ENCODE measurements at places on chromosomes 3 and 15.
A peak's percentile ranks its signal among the peaks of the same experiment; 100 is the strongest.

GRCh38 chr3:195388380-195388779 lies 54.4 kb downstream of the ACAP2 start:
- no peak for DNase-seq

GRCh38 chr3:190306513-190307163 lies 15.6 kb downstream of the CLDN1 start:
- no peak for DNase-seq

DNA sequence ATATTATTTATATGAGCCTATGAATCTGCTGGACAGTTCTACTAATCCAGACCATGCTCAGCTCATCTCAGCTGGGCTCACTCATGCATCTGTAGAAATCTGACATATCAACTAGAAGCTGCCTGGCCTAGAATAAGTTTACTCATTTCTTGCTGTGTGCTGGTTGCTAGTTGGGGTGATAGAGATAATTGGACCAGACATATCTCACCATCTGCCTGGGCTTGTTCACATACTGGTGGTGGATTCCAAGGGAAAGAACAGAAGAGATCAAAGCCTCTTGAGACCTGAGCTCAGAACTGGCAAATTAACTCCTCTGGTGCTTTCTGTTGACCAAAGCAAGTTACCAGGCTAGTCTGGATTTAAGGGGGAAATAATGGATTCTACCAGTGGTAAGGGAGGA lies 109.1 kb downstream of the NSUN3 start:
- no peak for DNase-seq

DNA sequence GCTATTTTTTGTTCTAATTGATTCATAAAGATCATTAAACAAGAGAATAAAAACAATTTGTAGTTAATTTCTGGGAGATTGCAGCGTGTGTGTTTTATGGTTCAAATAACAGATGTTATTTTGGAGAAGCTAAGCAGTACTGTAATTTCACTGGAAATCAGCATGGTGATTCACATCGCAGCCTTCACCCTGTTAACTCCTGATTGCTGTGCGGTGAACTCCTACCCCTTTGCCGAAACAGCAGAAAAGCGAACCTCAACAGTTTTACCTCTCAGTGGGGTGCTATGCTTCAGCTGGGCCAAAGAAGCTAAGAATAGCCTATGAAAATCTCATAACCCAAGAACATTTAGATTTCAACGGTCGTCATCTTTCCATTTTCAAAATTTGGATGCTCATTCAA lies 441.5 kb upstream of the RARB start:
- no peak for DNase-seq

DNA sequence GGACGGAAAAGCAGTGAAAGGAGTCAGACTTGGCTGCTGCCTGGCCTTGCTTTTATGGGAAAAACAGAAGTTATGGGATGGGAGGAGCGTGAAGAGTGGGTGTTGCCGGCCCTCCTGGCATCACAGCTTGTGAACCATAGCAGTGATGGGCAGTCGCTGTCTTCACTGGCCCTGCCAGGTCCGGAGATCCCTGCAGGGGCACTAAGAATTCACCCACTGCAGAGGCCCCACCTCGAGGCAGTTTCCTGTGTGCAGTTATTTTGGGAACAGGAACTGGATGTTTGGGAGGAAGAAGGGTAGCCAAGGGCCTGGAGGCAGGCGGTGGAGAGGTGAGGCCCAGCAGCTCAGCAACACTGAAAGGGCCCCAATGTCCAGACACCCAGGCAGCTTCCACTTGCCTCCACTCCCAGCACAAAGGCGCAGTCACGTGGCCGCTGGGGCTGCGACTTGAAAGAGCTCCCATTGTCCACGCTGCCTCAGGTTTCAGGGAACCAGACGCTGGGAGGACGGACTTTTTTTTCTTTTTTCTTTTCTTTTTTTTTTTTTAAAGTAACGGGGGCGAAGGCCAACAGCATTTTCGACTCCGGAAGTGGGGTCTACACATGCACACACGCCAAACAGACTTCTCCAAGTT lies 255.6 kb downstream of the ZNF621 start:
- DNase-seq, result no peak

- no peak for DNase-seq
These were observed 63.9 kb downstream of the TMCC1 start for GRCh38 chr3:129829640-129830039.

DNA sequence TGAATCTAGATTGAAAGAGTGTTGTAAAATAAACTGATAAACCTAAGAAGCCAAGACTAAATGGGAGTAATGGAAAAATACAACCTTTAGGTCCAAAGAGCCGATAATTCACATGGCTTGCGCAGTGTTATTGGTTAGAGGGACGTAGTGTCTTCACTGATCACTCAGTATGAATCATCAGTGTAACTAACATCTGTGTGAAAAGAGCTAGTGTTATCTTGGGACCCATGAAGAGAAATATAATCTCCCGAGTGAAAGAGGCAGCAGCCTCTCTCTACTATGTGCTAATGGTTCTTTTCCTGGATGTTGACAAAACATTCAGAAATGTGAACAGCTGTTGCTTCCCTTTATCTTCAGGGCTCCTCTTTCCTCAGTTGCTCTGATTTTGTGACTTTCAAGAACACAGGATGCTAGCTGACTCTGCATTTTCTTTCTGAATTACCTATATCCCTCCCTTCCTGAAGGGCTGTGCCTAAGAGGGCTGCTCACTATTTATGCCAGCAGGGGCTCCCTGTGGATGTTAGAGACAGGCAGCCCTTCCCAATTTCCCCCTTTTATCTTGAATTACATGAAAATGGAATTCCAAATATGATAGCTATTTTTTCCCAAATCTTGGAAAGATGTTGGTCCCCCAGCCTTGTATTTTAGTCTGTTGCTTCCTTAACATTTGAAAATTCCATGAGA lies 128.8 kb downstream of the GRM7 start:
- DNase-seq, result no peak

DNA sequence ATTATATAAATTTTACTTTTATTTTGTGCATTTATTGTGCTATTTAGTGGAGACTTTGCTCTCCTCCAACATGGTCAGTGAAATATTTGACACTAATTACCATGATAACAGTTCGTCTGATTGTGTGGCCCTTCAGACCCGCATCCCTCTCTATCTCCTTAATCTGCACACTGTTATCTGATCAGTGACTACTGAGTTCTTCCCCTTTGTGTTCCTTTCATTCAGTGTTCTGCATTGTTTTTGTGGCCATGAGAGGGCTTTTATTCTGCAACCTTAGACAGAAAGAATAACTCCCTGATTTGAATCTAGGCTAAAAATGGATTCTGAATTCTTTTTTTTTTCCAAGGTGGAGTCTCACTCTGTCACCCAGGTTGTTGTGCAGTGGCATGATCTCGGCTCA lies 11.9 kb upstream of the FMN1 start:
- no peak for DNase-seq

GRCh38 chr3:80017369-80017768 lies 249.6 kb upstream of the ROBO1 start:
- no peak for DNase-seq

- DNase-seq, result peak; percentile 70
These were observed 99.8 kb downstream of the MEGF11 start for GRCh38 chr15:66153549-66154415.

GRCh38 chr3:52248816-52249547 lies 3.4 kb downstream of the PPM1M start:
- DNase-seq, result no peak

GRCh38 chr3:31307131-31307785 lies 225.5 kb upstream of the STT3B start:
- DNase-seq, result no peak

GRCh38 chr15:99536422-99537040 lies 29.3 kb upstream of the MEF2A start:
- DNase-seq, result no peak

- no peak for DNase-seq
These were observed 132.7 kb downstream of the GHSR start for GRCh38 chr3:172315401-172316091.

- no peak for DNase-seq
These were observed 604.0 kb upstream of the LMCD1 start for GRCh38 chr3:7897655-7898054.

DNA sequence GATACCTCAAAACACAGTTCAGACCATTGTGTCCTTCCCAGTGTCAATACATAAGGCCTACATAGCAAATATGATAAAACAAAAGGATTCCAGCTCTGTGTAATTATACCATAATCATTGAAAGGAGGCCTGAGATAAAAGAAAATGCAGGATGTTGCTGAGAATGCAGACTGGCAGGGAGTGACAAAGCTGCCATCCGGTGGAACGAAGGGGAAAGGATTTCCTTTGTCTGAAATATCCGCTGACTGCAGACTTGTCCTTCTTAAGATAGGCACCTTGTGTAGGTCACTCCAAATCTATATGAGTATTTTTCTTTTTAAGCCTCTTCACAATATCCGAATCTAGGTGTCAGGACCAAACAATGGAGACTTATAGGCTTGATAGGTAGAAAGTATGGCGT lies 108.0 kb downstream of the KCNH8 start:
- no peak for DNase-seq

DNA sequence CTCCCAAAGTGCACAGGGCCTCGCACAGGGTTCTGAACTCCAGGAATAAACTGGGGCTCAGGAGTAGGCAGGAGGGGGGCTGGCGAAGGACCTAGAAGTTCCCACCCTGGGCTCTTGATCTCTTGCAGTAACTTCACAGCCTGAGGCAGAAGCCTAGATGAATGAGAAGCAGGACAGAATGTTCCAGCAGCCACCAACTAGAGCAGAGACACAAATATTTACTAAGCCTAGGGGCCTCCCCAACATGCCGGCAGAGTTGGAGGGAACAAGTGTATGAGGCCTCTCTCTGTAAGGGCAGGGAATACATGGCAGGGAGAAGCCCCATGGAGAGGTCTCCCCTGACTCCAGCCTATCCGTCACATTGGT lies 25.3 kb upstream of the C15orf39 start:
- no peak for DNase-seq

DNA sequence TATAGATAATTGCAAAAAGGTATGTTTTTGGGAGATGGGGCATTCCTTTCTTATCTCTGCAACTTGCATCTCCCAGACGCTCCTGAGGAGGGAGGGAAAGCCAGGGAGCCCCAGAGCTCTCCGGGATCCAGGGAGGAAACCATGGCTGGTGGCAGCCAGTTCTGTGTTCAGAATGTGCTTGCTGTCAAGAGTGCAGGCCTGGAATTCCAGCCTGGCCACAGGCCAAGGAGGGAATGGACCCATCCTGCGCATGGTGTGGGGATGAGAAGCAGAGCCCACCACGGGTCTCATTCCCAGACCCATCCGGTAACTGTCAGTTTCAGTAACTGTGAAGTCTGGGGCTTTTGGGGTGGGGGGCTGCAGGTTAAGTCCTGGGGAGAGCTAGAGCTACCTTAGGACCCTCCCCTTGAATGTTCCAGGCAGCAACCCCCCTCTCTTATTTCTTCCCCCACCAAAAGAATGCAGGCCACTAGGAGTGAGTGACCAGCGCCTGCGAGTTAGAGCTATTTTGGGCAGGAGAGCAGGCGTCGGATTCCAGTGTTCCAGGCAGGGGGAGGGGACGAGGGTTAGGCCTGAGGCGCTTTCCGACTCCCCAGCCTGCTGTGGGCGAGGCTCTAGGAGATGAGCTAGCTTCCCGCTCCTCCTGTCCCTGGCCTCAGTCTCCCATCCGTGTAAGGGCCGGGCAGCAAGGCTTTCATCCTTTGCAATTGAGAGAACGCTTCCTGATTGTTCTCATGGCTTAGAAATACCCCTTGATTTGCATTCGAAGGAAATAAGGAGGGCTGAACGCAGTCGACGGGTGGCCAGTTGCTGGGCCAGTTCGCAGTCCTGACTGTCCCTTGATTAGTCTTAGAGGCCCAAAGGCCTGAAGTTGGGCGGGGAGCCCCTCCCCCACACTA lies 781 bp upstream of the DAG1 start:
- no peak for DNase-seq

GRCh38 chr15:58732625-58733363 lies 16.7 kb downstream of the ADAM10 start:
- DNase-seq, result no peak

DNA sequence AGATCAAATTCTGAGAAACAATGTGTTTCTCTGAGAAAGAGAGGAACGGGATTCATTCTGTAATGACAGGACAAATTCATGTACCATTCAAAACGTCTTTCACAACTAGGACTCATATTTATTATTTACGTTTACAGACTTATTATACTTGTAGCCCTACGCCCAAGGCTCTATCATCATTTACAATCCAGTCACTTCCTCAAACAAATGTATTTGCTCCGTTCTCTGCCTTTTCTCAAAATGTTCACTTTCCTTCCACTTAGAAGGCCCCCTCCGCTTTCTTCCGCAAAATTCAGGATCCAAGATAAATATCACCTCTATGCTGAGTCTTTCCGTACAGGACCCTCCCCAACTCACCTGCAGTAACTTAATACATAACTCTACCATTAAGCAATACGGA lies 745 bp downstream of the RSL24D1 start:
- DNase-seq, result no peak

GRCh38 chr3:71714595-71714994 lies 10.6 kb downstream of the EIF4E3 start:
- DNase-seq, result no peak

GRCh38 chr3:120801484-120801883 lies 58.9 kb downstream of the GTF2E1 start:
- no peak for DNase-seq

GRCh38 chr3:72990701-72991395 lies 5.8 kb upstream of the PPP4R2 start:
- no peak for DNase-seq

DNA sequence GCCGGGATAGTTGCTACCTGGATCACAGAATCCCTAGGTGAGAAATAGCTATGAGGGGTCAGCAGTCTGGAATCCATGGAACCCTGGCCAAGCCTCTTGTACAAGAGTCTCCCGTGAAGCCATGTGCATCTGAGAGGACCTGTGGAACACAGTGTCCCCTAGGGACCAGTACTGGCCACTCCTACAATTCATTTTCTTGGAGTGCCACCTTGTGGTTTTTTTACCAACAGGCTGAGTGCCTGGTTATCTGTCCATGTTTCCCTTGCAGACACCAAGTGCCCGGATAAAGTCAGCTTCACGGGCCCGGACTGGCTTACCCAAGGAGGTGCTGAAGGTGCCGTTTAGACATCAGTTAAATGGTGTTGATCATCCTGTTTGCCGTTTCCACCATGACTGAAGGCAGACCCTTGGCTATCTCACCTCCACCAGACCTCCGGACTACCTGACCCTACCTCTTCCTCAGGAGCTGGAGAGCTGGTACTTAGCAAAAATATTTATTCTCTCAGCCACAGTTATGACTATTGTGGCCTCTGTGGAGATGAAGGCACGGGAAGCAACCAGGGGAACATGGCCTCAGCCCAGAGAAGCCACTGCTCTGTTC lies 93.9 kb downstream of the RBPMS2 start:
- DNase-seq, result peak; percentile 34

GRCh38 chr3:35739181-35739809 lies 100.0 kb downstream of the ARPP21 start:
- DNase-seq, result no peak
